Fibroblast of the aortic adventitia (primary cell): ENCODE measurements at places on chromosomes 13 and 19.

GRCh38 chr19:367561-367960 lies 23.0 kb upstream of the MIER2 start:
- DNase-seq = no peak

DNA sequence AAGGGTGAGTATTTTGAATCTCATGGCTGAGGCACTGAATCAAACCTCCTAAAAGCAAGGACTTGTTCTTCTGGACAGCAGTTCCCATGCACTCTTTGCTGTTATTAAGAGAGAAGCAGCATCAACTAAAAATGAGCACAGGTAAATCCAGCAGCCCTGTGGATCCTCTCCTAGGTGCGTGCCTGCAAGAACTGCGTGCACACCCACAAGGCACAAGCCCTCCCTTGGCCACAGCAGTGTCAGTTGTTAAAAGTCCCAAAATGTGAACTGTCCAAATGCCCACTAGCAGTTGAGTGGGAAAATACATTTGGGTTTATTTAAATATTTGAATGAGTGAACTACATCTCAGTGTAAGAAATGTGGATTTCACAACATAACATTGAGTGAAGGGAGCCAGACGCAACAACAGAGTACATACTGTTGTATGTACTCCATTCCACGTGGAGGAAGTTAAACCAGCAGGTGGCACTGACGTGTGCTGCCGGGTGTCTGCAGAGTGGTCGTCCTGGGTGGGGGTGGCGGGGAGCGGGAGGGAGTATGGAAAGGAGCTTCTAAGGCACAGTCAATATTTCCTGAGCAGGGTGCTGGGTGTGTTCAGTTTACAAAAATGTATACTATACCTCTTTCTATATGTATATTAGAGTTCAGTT lies 266.4 kb downstream of the NALCN start:
- peak; percentile 59 for DNase-seq

DNA sequence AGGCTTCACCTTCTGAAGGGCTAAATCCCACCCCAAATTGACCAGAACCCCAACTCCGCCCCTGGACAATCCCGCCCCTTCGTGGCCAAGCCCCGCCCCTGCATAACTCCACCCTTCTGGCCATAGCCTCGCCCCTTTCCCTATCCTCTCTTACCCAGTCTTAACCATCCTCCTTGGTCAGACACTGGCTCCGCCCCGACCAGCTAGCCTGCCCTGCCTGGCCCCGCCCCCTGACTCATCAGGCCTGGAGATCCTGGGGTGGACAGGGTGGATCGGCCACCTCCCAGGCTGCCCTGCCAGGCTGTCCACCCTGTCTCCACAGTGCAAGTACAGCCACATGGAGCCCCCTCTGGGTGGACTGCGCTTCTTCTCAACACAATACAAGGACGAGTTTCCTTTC lies 8.0 kb upstream of the ZNF358 start:
- DNase-seq = peak; percentile 80

GRCh38 chr13:25281193-25281934 lies 5.9 kb downstream of the MTMR6 start:
- DNase-seq = no peak

DNA sequence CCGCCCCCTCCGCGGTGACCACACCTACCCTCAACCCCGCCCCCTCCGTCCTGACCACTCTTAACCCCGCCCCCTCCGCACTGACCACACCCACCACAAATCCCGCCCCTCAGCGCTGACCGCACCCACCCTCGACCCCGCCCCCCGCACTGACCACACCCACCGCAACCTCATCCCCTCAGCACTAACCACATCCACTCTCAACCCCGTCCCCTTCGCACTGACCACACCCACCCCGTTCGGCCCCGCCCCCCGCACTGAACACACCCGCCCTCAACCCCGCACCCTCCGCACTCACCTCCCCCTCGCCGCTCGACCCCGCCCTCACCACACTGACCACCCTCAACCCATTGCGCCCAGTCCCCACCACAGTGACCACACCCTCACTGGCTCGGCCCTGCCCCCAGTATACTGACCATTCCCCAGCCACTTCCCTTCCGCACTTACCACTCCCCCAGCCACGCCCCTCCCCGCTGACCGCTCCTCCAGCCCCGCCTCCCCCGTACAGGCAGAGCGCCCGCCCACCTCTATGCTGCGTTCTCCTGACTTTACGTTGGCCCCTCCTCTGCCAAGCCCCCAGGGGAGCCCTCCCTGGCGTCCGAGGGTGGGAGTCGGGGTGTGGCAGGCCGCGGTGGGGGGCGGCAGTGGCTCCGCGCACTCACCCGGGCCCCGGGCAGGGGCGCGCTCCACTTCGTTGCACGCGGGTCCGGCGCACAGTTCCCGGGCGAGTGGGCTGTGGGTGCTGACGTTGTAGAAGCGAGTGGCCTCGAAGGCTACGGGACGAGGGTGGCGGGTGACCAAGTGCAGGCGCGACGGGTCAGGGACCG lies 8.4 kb downstream of the F2RL3 start:
- DNase-seq = peak; percentile 92

GRCh38 chr19:17656970-17657369 lies 31.2 kb downstream of the UNC13A start:
- no peak for DNase-seq

GRCh38 chr13:40514802-40515201 lies 151.6 kb downstream of the FOXO1 start:
- DNase-seq = no peak

DNA sequence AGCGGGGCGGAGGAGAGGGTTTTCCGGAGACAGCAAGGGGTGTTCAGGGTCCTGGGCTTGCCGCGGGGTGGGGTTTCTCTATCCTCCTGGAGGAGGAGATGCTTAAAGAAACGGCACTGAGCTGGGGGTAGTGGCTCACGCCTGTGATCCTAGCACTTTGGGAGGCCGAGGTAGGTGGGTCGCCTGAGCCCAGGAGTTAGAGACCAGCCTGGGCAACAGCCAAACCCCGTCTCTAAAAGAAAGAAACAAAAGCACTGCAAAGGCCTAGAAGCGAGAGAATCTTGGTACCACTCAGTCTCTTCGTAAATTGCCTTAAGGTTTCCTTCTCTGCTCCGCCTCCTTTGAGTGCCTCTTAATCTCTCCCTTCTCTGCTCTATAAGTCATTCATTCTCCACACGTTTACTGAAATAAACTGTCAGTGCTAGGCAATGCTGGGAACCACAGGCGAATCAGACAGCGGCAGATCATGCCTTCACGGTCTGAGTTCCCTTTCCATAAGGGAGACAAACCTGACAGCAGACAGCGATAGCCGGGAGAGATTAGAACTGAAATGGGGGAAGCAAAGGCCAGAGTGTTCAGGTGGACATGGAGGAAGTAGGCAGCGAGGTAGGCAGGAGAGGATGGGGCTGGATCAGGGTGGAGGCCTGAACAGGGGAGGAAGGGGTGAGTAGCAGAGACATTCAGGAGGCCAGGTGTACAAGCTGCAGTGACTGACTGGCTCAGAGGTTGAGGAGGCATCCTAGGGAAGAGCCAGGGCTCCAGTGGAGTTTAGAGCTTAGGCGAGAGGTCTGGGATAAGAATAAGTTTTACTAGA lies 580 bp downstream of the EIF3K start:
- no peak for DNase-seq

GRCh38 chr19:16066611-16067104 lies 9.6 kb upstream of the TPM4 start:
- DNase-seq = peak; percentile 74

GRCh38 chr13:93004919-93005318 lies 221.7 kb upstream of the GPC6 start:
- DNase-seq = peak; percentile 37

DNA sequence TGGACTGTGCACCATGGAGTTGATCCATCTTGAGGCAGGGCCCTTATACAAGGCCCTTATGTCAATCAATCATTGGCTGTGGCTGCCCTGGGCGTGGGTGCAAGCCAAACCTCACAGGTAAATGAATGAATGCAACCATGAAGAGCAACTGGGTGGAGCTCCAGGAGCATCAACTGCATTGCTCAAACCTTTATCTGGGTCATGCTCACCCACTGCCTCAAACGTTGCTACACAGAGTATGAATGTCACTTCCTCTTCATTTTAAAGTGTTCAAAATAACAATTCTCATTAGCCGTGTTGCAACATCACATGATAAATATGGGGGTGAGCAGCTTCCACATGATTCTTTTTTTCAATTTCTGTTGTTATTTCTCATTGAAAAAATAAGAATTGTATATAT lies 6.4 kb upstream of the ZNF333 start:
- DNase-seq = no peak

GRCh38 chr19:31419871-31420445 lies 70.7 kb upstream of the TSHZ3 start:
- DNase-seq = no peak

DNA sequence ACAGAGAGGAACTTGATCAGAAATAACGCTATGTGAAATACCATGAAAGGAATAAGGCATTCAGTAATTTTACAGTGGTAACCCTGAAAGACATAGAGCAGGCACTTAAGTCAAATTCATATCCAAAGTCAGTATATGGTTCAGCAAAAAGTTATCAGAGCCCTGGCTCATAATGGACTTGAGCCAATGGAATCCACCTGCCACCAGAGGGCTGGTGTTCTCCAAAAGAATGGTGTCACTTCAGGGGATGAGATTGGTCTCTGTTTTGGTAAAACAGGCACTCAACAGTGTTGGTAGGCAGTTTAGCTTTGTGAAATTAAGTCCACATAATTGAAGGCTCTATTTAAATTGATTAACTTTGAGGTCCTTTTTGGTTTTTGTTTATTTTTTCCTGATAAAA lies 93.9 kb downstream of the LIG4 start:
- DNase-seq = no peak

DNA sequence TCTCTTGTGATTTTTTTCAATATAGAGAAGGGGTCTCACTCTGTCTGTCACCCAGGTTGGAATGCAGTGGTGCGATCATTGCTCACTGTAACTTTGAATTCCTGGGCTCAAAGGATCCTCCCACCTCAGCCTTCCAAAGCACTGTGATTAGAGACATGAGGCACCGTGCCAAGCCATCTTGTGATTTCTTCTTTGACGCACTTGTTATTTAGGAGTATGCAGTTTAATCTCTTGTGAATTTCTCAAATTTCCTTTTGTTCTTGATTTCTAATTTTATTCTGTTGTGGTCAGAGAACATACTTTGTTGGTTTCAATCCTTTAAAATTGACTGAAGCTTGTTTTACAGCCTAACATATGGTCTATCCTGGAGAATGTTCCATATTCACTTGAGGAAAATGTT lies 14.5 kb downstream of the IPO5 start:
- DNase-seq = peak; percentile 84
